Amygdala (tissue), 56 donors: ENCODE measurements at places on chromosomes 13 and 19.

GRCh38 chr13:27293076-27293691 is 22.6 kb downstream of the RASL11A start:
- no peak for DNase-seq

- DNase-seq = no peak
Measured at GRCh38 chr13:93689333-93689732, 462.7 kb downstream of the GPC6 start.

DNA sequence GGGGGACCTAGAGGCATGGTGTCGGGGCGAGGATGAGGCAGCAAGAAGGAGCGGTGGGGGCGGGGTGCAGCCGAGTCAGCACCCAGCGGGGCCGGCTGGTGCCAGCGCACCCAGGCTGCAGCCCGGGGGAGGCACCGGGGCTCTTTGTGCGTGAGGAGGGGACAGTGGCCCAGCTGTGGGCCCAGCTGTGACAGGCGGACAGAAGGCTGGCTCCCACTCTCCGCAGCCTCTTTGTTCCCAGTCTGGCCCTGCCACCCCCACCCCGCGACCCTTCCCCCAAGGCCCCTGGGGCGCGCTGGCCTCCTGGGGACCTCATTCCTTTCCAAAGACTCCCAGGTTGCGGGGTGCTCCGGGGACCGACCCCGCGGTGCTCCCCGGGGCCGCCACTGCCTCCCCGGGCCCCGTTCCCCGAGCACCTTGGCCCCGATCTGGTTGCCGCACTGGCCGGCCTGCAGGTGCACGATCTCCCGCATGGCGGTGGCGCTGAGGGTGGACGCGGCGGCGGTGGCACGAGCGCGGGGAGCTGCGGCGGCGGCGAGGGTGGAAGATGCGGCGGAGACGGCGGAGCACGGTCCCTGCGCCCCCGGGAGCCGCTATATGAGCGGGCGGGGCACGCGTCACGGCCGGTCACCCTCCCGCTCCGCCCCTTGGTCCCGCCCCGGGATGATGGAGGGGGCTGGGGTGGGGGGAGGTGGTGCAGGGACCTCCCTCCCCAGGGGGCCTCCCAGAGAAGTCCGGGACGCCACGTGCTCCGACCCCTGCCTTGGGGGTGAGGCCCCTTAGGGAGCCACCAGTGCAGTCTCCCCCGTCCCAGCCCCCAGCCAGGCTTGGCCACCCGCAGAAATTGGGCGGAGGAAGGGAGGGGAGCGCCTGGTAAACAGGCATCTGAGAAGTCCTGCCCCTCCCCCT is at the start of gene TUBB4A:
TSS of gene TUBB4A (minus strand) at position 570 of the 909 bp plus-strand sequence. CDS start at position 473, 97 bp downstream.
- peak; percentile 69 for DNase-seq

DNA sequence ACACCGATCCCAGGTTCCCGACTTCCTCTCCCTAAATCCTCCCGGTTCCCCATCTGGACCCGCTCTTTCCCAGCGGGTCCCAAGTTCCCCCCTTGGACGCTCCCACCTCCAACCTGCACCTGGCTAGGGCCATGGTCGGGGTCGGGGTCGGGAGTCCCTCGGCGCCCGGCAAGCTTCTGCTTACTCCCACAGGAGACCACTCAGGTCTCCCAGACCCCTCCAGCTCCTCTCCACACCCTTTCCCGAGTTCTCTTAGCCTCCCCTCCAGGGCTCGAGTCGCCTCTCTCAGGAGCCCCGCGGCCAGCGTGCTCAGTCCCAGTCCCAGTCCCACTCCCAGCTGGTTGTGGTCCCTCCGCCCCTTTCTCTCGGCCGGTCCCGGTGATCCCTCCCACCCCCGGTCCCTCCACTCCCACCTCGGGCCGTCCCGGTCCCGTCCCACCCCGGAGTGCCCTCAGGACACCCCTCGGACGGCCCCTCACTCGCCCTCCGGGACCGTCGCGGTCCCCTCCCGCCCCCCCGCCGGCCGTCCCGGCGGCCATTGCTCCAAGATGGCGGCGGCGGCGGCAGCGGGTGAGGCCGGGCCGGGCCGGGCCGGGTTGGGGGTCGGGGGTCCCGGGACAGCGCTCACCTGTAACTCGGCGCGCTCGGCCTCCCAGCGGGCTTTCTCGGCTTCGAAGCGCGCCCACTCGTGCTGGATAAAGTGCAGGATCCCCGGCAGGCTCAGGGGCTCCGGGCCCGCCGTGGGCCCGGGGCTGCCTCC is at the start of gene FKRP:
TSS of gene FKRP (plus strand) at position 537 of the 760 bp plus-strand sequence. CDS start 9,394 bp downstream, outside the sequence.
- DNase-seq = no peak

GRCh38 chr13:111506125-111506524 is 185.7 kb downstream of the TEX29 start:
- no peak for DNase-seq

- no peak for DNase-seq
Measured at GRCh38 chr19:30163663-30164062, 208.5 kb upstream of the ZNF536 start.

DNA sequence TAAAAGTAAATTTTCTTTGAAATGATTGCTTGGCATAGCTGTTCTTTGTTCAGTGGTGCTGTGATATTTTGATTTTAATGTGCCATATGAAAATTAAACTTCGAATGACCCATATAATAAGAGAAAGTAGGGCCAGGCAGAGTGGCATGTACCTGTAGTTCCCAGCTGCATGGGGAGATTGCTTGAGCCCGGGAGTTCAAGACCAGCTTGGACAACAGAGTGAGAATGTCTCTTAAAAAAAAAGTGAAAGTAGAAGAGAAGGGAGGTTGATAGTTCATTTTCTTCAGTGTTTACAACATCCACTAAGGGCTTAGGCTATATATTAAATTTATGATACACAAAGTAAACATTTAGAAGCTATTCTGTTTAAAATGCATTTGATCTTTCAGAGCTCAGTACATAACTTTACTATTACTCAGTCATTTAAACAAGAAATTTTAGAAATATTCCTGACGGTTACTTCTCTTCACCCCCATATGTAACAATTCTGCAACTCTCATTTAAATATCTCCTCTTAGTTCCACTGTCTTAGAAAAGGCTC is 17.2 kb upstream of the RFC3 start:
- DNase-seq = no peak

DNA sequence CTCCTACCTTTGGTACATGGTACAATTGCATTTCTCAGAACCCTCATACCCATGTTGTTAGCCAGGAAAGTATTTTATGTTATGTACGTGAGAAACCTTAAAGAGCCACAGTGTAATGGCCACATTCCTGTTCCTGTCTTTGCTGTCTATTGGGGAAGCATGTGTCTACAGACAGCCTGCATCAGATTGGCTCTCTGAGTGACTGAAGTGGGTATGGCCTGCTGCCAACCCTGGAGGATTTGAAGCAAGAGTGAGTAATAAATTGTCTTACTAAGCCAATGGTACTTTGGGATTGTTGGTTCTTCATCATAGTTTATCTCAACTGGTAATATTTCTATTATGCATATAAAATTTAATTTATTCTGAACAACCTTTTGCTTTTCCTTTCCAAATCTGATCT is 574.1 kb downstream of the LMO7 start:
- no peak for DNase-seq

DNA sequence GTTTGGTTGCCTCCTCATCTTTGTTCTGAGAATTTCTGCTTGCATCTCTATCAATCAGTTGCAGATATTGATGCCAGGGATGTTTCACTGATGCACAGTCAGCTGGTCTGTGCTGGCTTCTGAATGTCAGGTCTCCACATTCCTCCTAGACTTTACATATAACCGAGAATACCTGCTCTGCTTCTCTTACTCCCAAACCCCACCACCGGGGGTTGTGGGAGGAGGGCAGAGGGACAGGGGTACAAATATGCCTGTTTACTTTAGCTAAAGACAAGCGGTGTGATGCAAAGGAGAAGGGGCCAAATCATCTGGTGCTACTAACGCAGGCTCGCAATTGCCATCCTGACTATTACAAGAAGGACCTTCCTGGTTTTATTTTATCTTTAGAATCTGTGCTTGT is 17.4 kb upstream of the KLHL1 start:
- DNase-seq = no peak

- DNase-seq = no peak
Measured at GRCh38 chr13:24502533-24503378, 9.8 kb downstream of the PARP4 start.

DNA sequence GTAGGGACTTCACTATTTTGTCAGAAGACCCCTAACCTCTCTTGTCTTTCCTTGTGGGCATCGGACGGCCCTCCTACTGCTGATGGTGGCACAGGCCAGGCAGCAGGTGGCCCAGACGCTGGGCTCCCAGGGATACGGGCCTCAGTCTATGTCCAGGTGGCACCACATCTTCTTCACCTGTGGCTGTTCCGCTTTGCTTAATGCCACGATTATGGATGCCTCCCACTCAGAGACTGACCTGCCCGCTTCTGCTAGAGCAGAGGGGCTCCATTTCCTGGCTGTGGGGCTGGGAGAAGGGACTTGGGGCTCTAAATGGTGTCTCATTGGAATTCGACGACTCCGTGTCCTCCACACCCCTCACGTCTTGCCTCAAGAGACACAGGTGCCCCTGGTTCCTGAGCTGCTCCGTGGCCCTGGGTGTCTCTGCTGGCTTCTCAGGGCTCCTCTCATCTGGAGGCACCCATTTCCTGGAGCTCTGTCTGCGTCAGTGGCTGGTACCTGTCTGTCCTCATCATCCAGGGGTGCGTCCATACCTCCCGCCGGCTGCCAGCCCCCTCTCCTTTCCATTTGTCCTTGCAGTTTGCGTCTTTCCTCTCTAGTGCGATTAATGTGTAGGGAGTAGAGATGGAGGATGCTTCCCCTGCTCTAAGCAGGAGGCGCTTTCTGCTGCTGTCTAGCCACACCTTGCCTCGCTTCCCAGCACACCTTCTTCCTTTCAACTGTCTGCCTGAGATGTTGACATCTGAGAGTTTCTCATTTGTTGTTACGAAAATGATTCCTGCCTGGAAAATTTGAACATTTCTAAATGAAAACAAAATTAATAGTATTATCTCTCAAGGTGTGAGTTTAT is 63.4 kb downstream of the TEX29 start:
- no peak for DNase-seq

DNA sequence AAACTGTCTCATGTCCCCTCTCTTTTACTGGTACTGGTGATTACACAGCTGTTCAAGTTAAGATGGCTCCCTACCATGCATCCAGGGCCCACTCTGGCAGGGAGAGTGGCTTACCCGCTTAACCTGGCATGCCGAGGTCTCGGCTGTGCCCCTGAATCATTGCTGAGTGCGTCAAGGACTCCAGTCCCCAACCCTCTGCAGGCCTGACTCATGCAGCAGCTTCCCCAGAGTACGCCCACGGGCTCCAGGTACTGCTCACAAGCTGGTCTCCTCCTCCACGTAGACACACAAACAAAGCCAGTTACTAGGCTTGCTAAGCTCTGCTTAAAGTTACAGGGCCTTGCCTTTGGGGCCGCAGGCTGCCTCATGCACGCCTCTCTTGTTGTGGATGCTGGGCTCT is 447.4 kb downstream of the COG6 start:
- peak; percentile 29 for DNase-seq

GRCh38 chr13:65470781-65471180 is 1759.4 kb downstream of the PCDH9 start:
- no peak for DNase-seq

DNA sequence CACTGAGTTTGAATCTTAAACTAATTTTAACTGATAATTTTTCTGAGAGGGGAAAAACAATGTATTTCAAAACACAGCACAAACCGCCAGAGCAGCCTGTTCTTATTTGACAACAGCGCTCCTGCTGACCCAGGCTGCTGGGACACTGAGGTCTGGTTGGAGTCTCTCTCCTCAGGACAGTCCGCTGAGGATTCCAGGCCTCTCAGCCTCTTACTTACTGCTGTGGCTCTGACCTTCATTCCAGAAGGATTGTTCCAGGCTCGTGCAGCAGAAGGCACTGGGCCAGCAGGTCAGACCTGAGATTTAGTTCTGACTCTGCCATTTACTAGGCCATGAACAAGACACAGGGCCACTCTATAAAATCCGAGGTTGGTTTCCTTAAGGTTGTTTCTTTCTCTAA is 393.6 kb downstream of the TDRD3 start:
- no peak for DNase-seq

DNA sequence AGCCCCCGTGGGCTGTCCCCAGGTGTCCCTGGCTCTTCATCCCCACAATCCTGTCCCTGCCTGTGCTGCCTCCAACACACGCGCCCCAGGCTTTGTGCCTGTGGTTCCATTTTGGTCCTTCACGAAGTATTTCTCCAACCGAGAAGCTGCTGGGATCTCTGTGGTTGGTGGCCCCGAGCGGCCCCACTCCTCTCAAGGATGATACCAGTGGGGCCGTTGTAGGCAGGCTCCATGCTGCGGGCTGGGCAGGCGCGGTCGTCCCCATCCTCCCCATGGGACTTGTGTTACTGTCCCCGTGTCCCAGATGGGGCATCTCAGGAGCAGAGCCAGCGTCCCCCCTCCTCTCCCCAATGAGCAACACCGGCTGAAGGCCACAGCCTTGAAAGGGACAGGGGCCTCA is 3.7 kb upstream of the ZNF554 start:
- DNase-seq = no peak

DNA sequence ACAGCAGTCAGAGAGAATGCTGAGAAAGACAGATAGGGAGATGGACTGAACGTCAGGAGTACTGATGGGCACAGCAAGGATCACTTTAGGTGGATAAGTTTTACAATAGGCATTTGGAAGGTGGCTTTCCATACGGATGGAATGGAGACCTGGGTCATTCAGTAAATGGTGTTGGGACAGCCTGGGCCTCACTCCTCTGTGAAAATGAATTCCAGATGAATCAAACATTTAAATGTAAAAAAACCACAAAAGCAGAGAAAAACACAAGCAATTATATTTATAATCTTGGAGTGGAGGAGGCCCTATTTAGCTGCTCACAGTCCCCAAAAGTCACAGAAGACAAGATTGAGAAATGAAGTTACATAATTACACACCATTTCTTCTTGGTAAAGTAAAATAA is 4.7 kb downstream of the IL17D start:
- DNase-seq = no peak

DNA sequence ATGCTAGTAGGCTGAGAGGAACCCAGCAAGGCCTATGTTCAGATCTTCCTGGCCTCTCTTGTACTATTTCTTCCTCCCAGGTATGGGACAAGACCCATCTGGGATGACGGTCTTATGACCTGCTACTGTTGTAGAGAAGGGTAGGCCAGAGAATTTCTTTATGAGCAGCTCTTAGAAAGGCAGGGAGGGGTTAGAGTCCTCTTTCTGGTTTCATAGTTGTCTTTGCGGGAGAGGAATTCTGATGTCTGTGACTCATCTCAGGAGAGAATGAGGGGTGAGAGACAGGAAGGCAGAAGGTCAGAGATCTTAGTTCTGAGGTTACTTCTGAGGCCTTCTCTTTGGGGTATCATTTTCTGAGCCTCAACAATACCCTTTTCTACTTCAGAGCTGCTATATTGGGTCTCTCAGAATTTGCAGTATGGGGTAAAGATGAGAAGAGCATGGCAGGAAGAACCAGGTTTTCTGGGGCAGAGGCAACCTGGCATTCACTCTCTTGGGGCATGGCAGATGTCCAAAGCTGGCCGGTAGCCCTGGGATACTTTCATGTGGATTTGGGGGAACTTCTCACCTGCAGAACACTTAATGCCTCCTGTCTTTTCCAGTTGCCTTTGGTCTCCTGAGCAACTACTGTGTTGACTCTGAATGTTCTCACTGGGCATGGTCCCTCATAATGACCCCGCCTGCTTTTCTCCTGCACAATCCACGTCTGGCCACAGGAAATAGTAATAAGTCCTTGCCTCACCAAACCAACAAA is 154.4 kb downstream of the GGACT start:
- no peak for DNase-seq

- DNase-seq = no peak
Measured at GRCh38 chr19:28882818-28883217, 330.1 kb downstream of the UQCRFS1 start.
